Cardiac fibroblast (primary cell): ENCODE measurements at places on chromosomes 5 and 9.

DNA sequence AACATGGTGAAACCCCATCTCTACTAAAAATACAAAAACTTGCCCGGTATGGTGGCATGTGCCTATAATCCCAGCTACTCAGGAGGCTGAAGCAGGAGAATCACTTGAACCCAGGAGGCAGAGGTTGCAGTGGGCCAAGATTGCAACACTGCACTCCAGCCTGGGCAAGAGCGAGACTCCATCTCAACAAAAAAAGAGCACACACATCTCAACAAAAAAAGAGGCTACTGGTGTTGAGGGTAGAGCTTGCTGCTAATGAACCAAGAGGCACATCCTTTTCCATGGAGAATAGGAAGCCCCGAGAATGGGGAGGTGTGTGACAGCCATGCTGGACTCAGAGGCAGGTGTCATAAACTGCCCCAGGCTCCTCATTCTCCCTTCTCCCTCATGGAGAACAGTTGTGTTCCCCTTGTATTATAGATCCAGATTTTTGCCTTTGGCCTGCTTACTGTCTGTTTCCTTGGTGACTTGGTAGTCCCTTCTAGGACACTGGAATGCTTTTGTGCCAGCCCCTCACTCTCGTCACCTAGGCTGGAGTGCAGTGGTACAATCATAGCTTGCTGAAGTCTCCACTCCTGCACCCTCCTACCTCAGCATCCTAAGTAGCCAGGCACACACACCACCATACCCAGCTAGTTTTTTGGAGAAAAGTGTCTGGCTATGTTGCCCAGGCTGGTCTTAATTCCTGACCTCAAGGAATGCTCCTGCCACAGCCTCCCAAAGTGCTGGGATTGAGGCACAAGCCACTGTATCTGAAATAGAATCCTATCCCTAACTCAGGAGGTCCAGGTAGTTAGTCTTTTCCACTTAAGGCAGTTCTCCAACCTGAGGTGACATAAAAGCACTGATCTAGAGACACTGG, 5.1 kb downstream of the RPL12 start:
- peak; percentile 9 for DNase-seq

DNA sequence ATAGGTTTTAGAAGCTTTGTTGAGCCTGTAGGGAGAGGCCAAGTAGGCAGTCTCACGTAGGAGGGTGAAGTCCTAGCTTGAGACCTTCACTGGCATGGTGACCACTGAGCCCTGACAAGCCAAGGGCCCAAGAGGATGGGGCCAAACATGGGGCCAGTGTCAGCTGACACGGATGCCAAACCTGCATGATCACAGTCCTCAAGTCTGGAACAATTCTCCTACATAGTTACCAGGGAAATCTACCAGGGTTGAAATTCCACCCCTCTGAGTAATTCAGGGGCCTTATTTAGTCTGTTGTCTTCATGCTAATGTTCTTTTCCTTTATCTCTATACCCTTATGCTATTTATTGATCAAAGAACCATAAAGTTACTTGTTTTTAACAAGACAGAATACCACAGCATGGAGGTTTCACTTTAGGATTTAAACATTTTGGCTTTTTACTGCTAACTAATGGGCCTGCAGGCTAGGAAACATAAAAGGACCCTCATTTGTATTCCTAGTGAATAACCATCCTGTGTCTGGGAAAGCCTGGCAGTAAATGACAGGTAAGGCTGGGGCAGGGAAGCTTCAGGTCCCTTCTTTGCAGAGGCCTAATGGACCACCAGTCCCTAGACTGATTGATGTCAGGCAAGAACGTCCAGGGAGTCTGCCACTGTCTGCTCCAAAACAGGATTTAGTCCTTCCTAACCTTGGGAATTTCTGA, 140.8 kb downstream of the FGF1 start:
- DNase-seq = peak; percentile 44

GRCh38 chr5:51465165-51465564, 81.9 kb downstream of the ISL1 start:
- DNase-seq = no peak

DNA sequence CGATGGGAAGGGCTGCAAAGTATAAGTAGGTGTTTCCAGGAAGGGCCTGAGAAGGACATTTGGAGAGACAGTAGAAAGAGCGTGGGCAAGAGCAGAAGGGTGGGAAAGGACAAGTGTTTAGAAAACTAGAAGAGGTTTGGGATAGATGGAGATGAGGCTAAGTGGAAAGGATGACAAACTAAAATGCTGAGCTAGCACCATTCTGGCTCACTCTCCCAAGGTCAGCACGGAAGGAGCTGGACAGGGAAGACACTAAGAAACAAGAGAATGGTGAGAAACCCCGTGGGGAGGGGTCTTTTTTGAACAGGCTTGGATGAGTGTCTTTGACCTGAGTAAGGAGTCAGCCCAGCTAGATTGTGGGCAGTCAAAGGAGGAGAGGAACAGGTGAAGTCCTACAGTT, 286.0 kb downstream of the CDK5RAP2 start:
- DNase-seq = no peak

GRCh38 chr5:148829734-148830133, 3.3 kb downstream of the ADRB2 start:
- no peak for DNase-seq

- peak; percentile 83 for DNase-seq
Observed at GRCh38 chr9:127937388-127938297, at the start of gene DPM2. DPM2 (minus strand) TSS chr9:127937854; CDS start chr9:127937820, 34 bp downstream.

DNA sequence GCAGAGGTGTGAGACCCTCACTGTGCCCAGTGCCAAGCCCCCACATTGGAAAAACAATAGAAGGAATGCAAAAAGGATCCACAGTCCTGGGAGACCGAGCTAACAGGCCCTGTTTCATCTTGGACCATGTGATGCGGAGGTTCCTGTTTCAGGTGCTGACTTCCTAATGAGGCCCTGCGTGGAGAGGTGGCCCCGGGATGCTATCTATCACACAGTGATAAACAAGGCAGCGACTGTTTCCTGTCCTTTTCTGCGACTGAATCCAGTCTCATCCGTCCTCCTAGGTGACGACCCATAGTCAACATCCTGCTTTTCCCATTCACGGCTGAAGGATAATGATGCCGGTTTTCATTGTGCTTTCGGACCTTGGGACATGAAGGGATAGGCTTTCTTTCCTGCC, 56.4 kb upstream of the BOD1 start:
- DNase-seq = no peak

- no peak for DNase-seq
Observed at GRCh38 chr9:121783521-121784507, 132.4 kb downstream of the DAB2IP start.

- DNase-seq = peak; percentile 17
Observed at GRCh38 chr5:89929173-89929572, 480.4 kb downstream of the CETN3 start.

GRCh38 chr9:18447131-18447530, 26.8 kb upstream of the ADAMTSL1 start:
- DNase-seq = no peak

GRCh38 chr5:24005384-24005783, 498.0 kb downstream of the PRDM9 start:
- DNase-seq = no peak

GRCh38 chr5:3324421-3325101, 271.1 kb upstream of the IRX1 start:
- DNase-seq = no peak

DNA sequence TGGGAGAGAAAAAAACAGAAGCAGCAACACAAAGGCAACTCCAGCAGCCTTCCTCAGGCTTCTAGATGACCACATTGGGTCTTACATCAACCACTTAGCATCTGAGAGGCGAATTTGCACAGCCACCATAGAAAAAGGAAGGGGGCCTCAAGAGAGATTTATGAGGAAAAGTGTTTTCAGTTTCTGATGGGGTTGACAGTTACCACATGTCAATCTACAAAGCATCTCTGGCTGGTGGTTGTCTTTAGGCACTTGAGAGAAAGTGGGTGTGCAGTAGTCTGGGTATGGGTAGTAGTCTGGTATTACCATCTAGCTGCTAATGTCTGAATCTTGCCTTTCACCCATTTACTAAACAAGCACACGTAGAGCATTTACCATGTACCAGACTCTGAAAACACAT, 137.5 kb downstream of the BAAT start:
- DNase-seq = no peak

DNA sequence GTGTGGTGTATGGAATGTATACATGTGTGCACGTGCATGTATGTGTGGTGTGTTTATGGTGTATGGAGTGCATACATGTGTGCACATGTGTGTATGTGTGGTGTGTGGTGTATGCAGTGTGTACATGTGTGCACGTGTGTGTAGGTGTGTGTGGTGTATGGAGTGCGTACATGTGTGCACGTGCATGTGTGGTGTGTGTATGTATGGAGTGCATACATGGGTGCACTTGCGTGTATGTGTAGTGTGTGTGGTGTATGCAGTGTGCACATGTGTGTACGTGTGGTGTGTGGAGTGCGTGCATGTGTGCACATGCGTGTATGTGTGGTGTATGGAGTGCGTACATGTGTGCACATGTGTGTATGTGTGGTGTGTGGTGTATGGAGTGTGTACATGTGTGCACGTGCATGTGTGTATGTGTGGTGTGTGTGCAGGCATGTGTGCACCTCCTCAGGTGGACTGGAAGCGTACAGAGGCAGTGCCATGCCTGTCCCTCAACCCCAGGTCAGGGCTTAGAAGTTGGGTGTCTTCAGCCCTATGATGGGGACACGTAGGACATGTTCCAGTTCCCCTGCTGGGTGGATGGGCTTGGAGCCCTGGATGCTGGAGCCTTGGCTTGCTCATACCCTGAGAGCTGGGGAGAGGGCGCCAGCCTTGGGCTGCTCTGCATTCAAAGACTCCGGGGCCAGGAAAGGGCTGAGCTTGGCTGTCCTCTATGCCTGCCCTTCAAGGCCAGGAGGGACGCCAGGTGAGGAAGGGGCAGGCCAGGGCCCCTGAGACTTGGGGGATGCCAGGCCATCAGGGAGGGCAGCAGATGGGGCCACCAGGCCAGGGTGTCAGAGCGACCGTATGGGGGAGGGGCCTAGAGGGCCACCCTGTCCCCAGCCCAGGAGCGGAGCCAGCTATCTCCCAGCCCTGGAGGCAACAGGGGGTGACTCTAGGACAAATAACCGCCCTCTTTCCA, 12.2 kb downstream of the MYMK start:
- DNase-seq = no peak

- DNase-seq = no peak
Observed at GRCh38 chr5:103327893-103328292, 69.3 kb downstream of the MACIR start.

DNA sequence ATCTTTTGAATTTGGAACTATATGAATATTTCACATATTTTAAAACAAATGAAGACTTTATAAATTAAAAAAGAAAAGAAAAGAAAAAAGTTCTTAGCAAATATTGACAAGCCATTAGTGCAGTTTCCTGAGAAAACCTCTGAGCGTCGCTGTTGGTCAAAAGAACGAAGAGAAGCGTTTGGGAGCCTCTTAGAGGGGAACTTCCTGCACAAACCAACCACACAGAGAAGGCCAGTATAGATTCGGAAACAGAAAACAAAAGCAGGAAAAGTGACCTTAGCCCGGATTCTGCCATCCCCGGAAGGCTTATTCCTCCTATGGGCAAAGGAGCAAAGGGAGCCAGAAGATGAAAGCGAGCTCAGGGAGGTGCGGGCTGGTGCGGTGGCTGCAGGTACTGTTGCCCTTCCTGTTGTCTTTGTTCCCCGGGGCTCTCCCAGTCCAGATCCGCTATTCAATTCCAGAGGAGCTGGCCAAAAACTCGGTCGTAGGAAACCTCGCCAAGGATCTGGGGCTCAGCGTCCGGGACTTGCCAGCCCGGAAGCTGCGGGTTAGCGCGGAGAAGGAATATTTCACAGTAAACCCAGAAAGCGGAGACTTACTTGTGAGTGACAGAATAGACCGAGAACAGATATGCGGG, at the start of gene PCDHGB2:
PCDHGB2 (plus strand) TSS at position 205 of the 637 bp plus-strand sequence; CDS start at position 347, 142 bp downstream.
- peak; percentile 70 for DNase-seq

DNA sequence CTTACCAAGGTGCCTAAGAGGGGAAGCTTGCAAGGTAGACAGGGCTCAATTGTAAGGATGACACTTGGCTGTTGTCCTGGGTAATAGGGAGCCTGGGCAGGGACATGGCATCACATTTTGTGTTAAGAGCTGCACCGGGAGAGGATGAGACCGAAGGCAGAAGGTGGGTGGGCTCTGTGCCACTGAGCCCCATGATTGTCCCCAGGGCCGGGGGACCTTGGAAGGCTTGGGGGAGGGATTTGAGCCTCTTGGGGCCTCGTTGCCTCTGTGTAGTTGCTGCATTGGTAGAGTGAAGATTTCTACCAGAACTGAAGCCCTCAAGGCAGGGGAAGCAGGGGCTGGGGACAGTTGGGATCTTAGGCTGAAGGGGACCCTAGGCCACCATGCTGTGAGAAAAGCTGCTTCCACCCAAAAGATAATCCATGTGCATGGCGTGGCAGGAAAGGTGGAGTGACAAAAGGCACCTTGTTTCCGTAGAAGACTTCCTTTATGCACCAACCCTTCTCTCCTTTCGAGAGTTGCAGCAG, 11.9 kb downstream of the FGF18 start:
- no peak for DNase-seq

DNA sequence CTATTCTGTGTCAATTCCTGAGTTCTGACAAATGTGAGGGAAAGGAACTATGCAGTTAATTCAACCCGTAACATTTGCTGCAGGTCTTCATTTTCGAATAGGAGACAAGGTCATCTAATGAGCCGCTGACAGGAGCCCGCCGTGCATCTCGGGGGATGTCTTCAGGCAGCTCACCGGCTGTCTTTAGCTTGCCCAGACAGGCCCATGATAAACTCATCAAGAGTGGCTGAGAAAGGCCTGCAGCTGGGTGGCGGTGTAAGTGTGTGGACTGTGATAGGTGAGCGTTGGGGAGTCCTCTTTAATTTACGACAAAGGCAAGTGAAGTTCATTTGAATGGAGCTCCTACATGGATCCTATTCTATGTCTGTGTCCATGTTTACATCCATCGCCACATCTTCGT, 190.5 kb downstream of the ADCY2 start:
- DNase-seq = no peak

GRCh38 chr9:86641970-86642369, 287.8 kb upstream of the TUT7 start:
- no peak for DNase-seq

GRCh38 chr9:132035679-132036078, 44.0 kb downstream of the MED27 start:
- no peak for DNase-seq

- no peak for DNase-seq
Observed at GRCh38 chr5:113178073-113178779, 201.6 kb downstream of the DCP2 start.

DNA sequence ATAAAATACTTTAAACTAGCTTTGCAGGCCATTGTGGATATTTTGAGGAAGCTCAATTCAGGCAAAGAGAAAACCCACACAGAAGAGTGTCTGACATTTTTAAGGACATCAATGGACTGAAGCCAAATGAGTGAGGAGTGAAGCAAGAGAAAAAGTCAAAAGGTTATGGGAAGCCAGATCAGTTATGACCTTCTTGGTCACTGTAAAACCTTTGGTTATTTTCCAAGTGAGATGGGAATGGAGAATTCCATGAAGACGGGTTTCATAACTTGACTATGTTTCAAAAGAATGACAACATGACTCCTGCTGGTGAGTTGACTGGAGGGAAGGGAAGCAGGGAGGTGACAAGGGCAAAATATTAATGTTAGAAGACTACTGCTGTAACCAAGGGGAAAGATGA, 585.2 kb downstream of the EFNA5 start:
- DNase-seq = no peak

GRCh38 chr9:131302244-131303075, 12.9 kb downstream of the PLPP7 start:
- DNase-seq = no peak

GRCh38 chr5:25427240-25427639, 782.5 kb upstream of the CDH10 start:
- DNase-seq = no peak

GRCh38 chr9:136793086-136793946, 2.2 kb downstream of the TMEM141 start:
- DNase-seq = no peak

GRCh38 chr5:2196989-2197619, 314.4 kb upstream of the IRX4 start:
- DNase-seq = no peak

- DNase-seq = peak; percentile 48
Observed at GRCh38 chr5:126723643-126724042, 53.3 kb upstream of the LMNB1 start.
